Fibroblast of pulmonary artery (primary cell): ENCODE measurements at places on chromosomes 2 and 18.

GRCh38 chr2:196481324-196481697 lies 158.2 kb upstream of the CCDC150 start:
- DNase-seq, result peak; percentile 50

DNA sequence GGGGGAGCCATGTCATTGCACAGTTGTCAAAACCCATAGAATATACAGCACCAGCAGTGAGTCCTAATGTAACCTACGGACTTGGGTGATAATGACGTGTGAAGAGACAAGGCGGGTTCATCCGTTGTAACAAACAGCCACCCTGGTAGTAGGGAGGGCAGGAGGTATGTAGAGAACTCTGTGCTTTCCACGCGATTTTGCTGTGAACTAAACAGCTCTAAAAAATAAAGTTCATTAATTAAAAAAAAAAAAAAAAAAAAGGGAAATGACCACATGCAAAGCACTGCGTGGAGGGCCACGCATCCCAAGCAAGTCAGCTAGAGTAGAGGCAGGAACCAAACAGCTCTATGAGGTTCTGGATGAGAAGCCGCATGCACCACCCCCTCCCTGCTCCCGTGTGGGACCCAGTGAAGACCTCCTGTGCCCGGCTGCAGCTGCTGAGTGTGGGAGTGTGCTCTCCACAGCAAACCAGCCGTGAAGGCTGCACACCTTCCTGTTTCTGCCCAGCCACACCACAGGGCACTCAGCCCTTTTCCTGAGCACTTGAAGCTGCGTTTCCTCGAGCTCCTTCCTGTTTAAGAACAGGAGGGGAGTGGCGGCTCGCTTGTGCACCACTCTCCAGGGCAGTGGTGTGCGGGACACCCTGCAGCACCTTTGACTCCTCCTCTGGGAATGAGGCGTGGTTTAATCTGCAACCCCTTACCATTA lies 65.6 kb downstream of the ODC1 start:
- DNase-seq, result peak; percentile 11

GRCh38 chr2:185074156-185074555 lies 475.8 kb downstream of the ZNF804A start:
- no peak for DNase-seq

- DNase-seq, result peak; percentile 98
These were observed 153.7 kb downstream of the TGIF1 start for GRCh38 chr18:3603421-3604234.

GRCh38 chr2:199488772-199489400 lies 31.1 kb upstream of the SATB2 start:
- DNase-seq, result peak; percentile 70

DNA sequence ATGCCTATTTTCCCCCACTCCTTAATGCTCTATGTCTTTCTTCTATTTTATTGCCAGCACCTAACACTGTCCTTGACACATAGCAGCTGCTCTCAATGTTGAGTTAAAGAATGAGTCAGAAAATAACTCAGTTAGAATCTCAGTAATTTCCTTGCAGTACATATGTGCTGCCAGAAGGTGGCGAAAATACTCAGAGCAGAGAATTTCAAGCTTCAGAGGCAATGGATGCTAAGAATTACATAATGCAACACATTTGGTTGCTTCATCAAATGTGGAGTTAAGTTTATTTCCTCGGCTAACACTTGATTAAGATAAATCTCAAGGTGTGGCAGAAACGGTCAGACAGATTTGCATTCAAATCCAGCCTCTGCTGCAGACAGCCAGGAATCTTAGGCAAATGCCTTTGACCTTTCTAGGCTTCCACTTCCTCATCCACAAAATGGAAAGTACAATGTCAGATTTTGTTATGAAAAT lies 105.6 kb downstream of the VSNL1 start:
- DNase-seq, result peak; percentile 92

DNA sequence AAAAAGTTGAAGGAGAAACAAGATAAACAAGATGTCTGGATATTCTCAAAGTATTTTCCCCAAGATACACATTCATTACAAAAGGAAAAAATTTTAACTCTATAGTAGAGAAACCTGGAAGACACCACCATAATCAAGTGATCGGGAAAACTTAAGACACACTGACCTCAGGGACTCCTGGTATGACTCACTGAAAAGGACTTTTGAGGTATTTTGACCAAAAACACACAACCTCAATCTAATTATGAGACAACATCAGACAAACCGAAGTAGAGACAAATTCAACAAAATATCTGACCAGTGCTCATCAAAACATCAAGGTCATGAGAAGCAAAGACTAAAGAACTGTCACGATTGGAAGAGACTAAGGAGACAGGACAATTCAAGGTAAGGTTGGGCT lies 34.7 kb downstream of the LPIN2 start:
- no peak for DNase-seq

GRCh38 chr2:238064376-238064775 lies 3.6 kb downstream of the SCLY start:
- DNase-seq, result no peak

DNA sequence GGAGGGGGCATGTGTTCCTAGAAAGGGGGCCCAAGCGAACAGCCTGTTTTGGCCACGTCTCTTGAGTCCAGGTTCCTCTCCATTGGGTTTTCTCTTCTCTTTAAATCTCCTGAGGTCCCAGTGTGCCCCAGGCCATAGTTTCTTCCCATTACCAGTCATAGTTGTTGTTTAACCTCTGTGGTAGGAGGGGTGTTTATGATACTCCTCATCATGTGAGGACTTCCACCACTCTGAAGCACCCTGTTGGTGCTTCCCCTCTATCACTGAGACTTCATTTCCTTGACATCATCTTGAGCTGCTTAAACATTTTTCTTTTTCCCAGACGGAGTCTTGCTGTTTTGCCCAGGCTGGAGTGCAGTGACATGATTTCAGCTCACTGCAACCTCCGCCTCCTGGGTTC lies 45.9 kb downstream of the WIPF1 start:
- DNase-seq, result no peak

DNA sequence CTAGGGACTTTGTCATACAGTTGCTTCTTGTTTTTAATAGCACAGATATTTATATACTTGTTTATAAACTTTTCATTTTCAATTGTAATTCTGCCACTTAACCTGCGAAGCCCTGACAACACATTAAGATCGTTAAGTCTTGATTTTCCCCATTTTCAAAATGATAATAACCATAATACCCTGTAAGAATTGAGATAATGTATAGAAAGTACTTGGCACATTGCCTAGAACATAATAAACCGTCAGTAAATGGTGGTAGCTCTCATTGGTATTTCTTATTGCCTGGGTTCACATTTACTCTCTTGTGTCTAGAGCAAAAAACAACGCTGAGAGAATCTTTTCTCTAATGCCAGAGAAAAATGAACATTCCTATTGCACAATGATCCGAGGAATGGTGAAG lies 18.6 kb downstream of the PTCD3 start:
- DNase-seq, result no peak

- DNase-seq, result peak; percentile 60
These were observed 91.7 kb upstream of the MMADHC start for GRCh38 chr2:149679286-149679685.

DNA sequence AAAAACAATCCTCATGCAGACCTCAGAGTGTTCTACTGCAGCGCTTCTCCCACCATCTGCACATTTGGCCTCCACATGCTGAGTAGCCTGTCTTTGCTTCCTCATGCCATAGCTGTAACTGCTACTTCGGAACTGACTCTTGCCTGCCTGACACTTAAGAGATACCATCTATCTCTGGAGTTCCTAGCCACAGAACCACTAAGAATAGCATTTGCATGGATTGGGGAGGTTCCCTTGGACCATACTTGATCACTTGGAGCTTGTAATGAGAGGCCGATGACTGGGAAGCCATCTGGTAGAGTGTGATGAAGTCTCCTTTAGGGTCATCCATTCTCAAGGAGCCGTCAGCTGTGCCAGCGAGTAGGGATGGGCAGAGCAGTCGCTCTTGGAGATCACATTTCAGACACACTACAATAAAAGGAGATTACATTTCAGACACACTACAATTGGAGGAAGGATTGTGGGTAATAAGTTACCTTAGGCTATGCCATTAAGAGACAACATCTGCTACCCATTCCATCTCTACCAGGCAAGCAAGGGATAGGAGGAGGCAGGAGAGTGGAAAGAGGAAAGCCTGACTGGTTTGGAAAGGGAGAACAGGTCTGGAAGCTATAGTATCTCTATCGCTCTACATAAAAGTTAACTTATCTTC lies 21.8 kb downstream of the DOK1 start:
- DNase-seq, result no peak

- peak; percentile 32 for DNase-seq
These were observed 203.9 kb downstream of the MTX2 start for GRCh38 chr2:176473177-176473576.

DNA sequence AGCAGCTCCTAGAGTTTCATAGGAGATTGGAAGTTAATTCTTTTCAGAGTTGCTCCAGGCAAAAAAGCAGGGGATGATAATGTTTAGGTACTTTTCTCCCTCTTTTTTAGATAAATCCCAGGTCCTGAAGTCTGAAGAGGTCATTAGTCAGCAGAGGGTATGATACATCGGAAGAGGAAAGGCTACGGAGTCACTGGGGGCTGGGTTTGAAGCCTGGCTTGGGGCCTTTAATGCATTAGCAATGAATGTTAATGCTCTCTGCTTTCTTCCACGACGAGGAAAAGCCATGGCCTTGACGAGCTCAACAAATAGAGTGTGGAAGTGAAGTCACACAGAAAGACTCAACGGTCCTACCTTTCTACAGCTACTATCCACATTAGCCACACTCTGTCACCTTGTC lies 235.1 kb downstream of the NCKAP5 start:
- DNase-seq, result no peak

GRCh38 chr2:134436706-134437105 lies 182.8 kb downstream of the MGAT5 start:
- DNase-seq, result peak; percentile 28

DNA sequence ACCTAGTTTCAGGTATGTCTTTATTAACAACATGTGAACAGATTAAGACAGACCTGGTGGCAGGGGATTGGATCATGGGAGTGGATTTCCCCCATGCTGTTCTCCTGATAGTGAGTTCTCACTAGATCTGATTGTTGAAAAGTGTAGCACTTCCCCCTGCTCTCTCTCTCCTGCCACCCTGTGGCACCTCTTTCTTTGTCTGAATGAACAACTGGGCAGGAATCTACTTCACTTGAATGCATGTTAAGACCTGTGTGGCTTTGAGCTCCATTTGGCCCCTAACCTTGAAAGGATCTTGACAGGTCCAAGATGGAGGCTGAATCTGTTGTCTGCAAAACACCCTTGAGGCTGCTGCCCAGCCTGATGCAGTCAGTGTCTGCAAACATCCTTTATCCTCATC lies 194.4 kb downstream of the RNF144A start:
- DNase-seq, result no peak

GRCh38 chr2:111634050-111634794 lies 249.8 kb downstream of the ANAPC1 start:
- DNase-seq, result peak; percentile 57

DNA sequence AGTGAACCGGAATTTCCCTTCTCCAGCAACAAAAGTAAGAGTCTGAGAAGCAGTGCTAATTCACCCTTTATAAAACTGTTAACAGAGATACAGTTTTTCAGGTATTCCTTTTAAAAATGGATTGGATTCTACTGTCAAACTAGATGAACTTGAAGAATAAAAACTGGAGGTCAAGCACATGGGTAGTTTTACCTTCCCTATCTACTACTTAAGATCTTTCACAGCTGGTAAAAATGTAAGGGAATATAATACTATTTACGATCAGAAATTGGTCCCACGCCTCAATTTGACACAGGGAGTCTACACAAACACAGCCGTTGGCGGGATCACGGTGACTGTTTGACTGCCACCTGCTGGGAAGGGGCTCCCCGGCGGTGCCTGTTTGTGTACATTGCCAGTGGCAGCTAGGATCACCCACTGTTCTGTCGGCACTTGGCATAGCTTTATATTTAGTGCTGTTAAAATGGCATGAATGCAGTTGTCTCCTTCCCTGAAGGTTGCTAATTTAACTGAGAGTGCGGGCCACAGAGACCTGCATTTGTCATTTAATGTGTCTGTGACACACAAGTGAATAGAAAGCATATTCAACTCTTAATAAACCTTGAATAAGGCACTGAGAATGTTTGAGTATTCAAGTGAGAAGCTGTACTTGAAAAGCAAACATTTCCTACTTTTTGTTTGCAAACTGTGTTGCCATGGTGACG lies 59.5 kb downstream of the ABCG8 start:
- DNase-seq, result no peak

GRCh38 chr2:44107974-44108373 lies 60.7 kb upstream of the PPM1B start:
- peak; percentile 29 for DNase-seq

DNA sequence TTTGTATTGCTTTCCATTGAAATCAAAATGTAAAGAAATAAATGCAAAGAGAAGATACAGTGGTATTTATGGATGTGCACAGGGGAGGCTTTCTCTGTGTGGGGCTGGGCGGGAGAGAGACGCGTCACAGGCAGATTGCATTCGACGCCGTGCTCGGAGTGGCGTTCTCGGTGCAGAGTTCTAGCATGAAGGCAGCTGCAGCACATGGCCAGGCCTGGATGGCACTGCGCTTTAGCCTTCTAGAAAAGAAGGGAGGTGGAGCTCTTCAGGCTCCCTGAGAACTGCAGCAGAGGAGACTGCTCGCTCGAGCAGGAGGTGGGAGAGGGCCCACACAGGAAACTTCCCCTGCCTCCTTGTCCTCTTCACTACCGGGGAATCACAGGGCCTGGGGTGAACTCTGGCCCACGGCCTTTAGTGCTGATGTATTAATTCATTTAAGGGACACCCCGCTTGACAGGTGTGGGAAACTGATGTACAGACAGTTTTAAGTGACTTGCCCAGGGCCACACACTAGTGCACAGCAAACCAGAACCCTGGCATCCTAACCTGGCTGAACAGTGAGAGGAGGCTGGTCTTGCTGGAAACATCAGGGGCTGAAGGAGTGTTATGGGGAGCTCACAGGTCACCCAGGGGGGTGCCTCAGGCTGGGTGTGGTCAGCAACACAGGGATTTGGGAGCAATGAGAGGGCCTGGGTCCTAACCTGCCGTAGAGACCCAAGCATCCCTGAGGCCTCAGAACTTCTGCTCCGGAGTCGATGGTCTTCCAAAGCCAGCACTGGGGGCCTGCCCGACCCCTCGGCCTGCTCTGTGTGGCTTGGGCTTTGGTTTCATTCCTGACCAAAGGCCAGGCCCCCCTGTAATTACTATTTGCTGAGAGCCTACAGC lies 199.9 kb downstream of the HDAC4 start:
- DNase-seq, result no peak

DNA sequence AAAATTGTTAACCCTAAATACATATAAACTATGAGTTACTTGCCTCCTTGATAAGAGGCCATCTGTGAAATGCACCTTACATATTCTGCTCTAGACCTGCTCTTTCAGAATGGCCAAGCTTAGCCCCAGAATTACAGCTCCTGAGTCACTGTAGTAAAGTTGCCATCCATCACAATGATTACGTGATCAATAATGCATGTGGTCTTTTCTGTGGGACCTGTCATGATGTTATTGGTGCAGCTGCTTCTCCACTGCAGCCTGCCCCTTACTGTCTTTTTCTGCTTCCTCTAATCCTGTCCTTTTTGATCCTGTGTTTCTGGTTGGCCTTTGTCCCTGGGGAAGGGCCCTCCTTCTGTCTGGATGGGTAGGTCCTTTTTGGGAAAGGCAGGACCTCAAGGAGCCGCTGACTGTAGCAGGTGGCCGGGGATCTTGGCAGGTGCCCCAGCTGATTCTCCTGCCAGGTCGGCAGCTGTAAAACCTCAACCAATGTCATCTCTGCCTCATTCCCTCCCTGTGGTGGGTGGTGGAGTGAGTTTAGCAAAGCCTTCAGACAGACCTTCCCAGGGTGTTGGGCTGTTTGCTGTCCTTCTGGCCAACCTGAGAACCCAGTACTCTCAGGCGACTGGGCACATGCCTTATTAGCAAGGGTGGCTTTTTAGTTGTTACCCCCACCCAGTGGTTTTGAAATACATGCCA lies 126.2 kb upstream of the EML6 start:
- peak; percentile 66 for DNase-seq
